ENCODE measurements at places on chromosomes 16 and 17.

DNA sequence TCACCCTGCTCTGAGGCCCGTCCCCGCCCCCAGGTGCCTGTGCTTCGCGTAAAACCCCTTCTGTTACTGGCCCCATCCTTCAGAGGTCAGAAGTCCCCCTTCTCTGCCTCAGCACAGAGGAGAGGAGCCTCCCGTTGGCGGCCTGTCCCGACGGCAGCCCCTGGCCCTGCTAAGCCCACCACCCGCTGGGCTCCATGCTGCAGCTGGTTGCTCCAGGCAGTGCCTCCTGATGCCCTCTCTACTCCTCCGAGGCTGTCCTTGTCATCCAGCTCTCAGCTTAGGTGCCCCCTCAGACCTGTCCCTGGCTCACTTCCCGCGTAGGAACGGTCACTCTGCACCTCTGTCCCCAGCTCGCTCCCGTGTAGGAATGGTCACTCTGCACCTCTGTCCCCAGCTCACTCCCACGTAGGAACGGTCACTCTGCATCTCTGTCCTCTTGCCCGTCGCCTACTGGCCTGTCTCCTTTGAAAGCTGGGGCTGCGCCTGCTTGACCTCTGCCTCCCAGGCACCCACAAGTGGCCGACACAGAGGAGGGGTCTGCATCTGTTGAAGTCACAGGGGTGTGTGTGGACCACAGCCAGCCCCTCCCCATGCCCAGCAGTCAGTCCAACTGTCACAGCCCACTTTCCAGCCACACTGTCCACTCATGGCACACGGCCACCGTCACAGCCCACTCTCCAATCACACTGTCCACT is 31.7 kb upstream of the ZC3H18 start:
- DNase-seq = no peak

DNA sequence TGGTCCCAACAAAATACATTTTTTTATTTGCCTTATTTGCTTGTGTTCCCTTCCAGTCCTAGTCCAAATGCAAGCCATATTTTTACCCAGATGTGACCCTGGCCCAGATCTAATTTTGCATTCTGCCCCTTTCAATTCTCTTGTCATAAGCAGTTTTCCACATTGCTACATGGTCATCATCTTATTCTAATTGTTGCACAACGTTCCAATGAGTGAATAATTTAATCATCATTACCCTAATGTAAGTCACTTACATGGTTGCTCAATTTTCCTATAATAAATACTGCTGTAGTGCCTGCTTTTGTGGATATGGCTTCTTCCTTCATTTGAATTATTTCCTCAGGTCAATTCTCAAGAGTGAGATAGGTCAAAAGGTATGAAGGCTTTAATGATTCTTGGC is 12.8 kb downstream of the RSAD1 start:
- no peak for DNase-seq

GRCh38 chr17:15648386-15648785 is 28.9 kb upstream of the FBXW10B start:
- DNase-seq = no peak

DNA sequence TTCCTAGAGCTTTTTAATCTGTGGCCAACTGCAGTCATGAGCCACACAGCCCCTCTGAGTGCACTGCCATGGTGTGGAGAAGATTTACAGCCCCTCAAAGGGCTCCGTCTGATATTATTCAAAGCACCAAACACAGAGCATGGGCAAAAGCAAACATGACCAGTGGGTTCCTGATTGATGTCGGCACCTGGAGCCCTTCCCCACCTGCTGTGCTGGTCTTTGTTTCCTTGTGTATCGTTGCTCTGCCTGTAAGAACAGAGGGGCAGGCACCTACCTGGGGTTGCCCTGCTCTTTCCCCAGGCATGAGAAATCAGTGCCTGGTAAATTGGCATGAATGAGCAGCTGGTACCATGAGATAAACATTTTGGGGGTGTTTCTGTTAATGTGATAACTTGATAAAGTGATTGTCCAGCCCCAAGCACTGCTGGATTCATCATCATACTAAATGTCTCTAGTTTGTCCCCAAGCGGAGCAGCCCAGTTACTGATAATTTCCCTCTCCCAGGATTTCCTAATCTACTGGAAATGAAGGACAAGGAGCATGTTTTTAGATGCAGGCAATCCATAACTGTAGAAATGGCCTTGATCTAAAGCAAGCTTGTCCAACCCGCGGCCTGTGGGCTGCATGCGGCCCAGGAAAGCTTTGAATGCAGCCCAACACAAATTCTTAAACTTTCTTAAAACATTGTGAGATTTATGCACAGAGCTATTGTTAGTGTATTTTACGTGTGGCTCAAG is 5.0 kb upstream of the SPIRE2 start:
- DNase-seq = no peak

DNA sequence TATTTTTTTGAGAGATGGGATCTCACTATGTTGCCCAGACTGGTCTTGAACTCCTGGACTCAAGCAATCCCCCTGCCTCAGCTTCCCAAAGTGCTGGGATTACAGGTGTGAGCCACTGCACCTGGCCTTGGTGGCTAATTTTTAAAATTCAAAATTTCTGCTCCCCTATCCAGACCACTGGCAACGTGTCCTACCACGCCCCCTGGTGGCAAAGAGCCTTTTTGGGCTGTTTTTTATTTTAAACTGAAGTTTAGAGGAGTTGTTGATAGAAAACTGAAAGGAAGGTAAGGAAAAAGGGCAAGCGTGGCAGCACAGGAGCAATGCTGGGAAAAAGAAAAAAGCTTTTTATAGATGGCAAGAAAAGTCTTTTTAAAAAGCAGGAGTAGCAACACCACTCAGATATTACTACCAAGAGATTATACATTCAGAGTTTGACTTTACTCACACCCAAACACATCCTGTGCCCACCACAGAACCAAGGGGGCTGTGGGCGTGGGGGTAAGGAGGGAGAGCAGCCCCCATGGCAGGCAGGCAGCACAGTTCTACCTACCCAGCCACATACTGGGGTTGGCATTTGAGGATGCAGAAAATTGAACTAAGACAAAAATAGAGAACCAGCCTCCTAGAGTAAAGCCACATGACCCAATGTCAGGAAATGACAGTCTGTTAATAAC is 4.2 kb upstream of the MXRA7 start:
- peak; percentile 57 for DNase-seq

DNA sequence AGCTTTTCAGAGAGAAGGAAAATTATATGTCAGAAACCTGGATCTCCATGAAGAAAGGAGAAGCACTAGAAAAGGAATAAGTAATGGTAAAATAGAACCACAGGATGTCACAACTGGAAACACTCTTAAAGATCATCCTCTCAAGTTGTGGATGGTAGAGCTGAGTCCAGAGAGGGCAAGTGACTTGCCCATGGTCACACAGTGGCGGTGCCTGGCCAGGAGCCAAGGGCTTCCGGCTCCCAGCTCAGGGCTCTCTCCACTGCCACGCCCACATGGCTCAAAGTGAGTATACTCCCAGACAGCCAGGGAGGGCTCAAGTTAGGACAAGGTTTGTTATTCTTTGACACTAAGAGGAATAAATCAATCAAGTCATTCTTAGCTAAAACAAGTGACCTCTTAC is 159.8 kb downstream of the COPRS start:
- DNase-seq = no peak

DNA sequence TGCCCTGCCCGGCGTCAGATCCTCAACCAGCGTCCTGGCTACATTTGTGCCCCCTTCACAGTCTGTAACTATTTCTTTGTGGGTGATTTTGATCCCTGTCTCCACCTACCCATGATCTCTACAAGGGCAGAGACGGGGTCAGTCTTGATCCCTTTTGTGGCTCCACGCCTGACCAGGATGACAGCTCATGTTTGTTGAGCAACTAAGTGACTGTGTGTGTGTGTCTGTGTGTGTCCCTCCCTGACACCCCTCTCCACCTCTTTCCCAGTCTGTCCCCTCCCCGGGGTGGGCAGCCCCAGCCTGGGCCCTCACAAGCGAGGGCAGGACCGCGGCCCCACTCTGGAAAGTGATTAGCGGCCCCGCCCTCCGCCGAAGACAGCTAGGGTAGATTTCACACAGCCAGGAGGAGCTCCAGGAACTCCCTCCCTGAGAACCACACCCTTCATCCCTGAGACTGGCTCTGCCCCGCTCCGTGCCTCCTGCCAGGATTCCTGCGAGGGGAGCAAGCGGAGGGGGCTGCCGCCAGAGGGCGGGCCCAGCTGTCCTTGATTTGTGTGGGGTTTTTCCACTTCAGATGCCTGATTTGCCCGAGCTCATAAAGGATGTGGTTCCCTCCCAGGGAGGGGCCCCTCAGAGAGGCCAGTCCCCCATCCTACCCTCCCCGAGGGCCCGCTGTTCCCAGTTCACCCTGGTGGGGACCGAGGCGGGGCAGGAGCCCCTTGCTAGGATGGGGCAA is 5.3 kb upstream of the HS3ST6 start:
- no peak for DNase-seq

DNA sequence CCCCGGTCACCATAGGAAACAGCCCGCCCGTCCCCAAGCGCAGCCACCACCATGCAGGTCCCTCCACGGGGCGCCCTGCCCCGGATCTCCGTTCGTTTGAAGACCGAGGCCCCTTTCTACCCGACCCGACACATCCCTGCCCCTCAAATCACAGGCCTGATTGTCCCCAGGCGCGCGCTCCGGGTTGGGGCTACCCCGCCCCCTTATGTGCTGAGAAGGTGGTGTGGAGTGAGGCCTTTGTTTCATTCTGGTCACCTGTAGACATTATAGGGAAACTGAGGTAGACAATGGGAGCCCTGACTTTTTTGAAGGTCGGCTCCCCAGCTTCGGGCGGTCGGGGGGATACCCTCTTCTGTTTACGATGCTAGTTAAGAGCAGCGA is 763 bp upstream of the ACTG1 start:
- no peak for DNase-seq

DNA sequence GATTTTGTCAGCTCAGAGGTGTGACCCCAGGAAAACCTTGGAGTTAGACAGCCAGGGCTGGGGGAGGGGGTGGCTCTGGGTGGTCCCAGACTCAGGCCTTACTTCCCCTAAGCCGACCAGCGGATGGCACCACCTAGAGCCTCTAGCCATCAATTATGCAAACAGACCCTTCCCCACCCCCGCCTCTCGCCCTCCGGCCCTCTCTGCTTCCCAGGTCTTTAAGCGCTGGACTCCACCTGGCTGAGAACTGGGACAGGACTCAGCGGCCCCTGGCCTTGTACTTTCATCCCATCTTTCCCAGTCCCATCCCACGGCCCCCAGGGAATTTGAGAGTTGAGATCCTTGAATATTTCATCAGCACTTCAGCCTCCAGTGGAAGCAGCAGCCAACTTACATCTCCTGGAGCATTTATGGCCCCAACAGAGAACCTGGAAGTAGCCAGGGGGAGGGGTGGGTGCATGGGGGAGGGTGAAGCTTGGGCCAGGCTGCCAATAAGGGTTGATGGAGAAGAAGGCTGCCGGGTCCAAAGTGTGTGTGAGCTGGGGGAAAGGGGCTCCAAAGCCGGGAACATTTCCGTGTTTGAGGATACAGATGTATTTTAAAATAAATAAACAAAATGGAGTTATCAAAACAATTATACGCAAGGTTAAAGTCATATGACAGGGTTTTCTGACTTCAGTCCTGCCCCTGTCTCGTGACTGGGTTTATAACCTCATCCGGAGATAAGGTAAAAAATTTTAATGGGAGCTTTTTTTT is 7.5 kb upstream of the JUP start:
- no peak for DNase-seq

DNA sequence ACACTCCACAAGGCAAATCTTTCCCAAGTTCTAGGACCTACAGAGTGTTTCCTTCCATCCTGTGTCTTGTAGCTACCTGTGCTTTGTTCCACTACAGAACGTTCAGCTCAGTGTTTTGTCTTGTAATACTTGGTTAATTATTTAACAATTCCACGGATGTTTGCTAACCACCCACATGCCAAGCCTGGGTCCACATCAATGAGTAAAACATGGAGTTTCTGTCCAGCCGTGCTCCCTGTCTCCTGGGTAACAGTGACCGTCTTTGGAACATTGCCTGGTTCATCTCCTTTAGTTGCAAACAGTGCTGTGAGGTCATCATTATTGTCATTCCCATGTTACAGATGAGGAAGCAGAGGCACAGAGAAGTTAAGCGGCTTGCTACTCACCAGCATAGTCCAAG is 41.3 kb downstream of the IRF8 start:
- DNase-seq = no peak

DNA sequence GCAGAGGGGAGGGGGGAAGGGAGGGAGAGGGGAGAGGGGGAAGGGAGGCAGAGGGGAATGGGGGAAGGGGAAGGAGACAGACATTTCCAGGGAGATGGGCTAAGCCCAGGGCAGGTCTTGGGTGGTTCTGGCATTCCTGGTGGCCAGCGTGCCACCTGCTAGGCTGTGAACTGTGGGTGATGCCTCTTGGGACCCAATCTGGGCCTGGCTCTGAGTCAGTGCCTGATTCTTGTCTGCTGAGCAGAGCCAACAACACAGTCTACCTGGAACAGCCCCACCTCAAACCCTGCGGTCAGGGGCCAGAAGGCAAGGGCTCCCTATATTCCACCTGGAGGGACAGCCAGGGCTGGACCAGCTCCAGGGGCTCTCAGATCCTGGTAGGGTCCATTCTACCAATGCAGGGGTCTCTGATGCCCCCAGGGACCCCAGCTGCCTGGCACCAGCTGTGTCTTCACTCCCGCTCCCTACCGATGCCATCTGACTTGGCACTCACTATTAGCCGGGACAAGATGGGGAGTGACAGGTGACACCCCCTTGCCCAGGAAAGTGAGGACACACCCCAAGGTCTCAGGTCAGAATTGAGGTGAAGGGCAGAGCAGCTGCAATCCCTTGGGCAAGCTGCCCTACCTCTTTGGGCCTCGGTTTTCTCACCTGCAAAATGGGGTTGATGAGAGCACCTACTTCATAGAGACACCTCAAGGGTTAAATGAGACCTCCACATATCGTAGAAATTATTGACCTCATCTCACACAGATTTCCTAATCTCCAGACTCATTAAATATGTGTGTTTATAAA is 87.2 kb downstream of the LITAF start:
- DNase-seq = no peak

GRCh38 chr17:2396568-2397246 is 4.2 kb downstream of the MNT start:
- peak; percentile 24 for DNase-seq

DNA sequence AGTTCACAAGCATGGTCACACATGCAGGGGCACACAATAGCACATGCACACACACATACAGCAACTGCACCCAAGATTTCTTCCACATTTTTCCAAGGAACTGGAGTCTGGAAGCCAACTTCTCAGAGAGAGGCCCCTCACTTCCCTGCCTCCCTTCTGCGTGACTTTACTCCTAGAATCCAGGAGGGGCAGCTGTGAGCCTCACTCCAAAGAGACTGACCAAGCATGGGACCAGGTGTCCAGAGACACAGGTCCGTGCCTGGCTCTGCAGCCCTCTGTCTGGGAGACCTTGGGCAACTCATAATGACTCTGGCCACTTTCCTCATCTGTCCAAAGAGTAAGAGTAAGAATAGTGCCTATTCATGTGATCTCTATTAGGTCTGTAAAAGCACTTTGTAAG is 104.7 kb upstream of the TMEM132E start:
- no peak for DNase-seq

DNA sequence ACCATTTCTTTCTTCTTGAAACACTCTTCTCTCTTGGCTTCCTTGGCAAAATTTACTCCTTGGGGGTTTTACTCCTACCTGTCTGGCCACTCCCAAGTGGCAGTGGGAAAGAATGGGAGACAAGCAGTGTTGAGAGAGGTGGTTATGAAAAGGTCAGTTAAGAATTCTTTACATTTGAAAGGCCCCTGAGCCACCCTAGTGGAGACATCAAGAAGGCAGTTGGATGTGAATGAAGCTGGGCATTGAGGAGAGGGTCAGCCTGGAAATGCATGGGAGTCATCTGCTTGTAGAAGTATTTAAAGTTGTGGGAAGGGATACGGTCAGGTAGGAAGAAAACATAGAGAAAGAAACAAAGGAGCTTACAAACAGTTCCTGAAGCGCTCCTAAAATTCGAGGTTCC is 42.3 kb upstream of the CCNF start:
- DNase-seq = no peak
